CD14-positive monocyte (primary cell): ENCODE measurements at places on chromosomes 1 and 21.

GRCh38 chr1:1422465-1423244, 1.6 kb upstream of the ANKRD65 start:
- no peak for DNase-seq

DNA sequence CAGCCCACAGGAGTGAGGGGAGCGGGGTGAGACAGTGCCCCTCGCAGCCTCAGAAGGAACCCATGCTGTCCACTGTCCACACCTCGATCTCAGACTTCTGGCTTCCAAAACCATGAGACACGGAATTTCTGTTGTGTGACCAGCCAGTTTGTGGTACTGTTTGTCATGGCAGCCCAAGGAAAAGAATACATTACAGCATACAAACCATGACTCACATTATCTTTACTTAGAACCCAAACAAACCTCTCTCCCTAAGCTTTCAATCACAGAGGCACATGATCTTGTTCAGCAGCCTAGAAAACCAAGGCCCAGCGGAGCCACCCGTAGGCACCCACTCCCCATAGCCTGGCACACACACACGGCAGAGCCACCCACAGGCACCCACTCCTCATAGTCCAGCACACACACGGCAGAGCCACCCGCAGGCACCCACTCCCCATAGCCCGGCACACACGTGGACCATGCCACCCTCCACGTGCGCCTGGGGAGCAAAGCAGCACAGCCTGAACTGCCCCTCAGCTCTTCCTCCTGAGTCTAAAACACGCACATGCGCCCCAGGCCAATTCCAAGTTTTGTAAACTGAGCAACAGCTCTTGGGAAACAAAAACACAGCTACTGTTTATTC, 458 bp upstream of the KRTAP10-4 start:
- DNase-seq = no peak

DNA sequence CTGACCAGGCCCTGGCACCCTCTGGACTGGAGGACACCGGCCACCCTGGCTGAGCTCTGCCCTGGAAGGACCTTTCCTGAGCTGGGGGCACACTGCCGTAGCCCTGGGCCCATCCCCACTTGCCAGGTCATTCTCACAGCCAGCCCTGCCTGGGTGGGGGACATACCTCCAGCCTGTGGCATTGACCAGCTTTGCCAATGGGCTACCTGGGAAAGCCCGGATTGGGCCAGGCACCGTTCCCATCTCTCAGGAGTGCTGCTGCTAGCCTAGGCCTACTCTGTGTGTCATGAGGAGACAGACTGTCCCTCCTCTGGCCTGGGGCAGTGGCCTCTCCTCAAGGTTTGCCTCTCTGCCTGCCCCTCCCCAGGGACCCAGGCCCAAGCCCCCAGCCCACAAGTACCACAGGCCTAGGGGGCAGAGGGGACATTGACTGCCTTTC, 40.0 kb downstream of the COQ8A start:
- no peak for DNase-seq

DNA sequence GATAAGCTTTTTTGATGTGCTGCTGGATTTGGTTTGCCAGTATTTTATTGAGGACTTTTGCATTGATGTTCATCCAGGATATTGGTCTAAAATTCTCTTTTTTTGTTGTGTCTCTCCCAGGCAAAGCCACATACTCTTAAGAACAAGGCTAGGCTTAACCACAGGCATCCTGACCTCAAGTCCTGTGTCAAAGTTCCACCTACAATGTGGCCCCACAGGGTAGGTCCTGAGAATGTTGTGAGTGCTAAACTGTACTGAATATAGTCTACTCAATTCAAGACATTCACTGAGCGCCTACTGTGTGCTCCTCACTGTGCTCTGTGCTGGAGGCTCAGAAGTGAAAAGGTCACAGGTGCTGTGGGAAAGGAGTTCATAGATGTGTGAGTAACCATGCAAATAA, 20.6 kb downstream of the DDAH1 start:
- DNase-seq = no peak
